ENCODE measurements at places on chromosomes 12 and 14. TPM values are rescaled to one million over a fixed set of nuclear protein-coding genes. Genes with fewer than 3 reads are reported as not detected.

Gene BEGAIN
- 2.0 TPM for total RNA-seq

Gene TMBIM6
- total RNA-seq, result 211 TPM

Gene RPS6KA5
- total RNA-seq, result 6.2 TPM

Gene EXOC3L4
- total RNA-seq, result 0.75 TPM

Gene OTX2
- total RNA-seq, result 0.04 TPM

Gene DDX54
- total RNA-seq, result 20.7 TPM

Measured in muscle of leg (tissue), 16 donors.